ENCODE measurements at places on chromosomes 2 and 18.

DNA sequence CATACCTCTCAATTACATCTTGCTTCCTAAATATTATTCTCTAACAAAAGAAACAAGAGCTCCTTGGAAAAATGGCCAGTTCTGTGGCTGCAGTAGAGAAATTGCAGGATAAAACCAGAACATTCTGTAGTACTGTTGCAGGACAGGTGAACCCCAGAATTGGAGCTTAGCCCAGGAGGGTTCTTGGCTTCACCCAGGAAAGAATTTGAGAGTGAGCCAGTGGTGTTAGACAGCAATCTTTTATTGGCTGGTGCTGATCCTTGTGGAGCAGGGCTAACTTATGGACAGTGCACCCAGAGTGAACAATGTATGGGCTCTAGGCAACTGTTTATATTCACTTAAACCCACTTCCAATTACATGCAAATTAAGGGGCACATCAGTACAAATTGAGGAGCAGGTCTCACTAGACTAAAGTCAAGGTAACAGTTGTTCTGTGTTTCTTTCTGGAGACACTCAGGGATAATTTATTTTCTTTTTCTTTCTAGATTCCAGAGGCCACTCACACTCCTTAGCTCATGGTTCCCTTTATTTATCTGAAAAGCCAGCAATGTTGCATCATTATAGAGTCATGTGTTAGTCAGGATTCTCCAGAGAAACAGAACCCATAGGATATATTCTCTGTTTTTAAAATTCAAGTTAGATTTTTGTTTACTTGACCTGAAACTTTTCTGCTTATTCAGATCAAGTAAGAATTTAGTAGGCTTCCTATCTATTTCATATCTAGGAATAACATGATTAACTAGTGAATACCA is 348.1 kb downstream of the CCDC85A start:
- H3K4me1 ChIP-seq = no peaks in the 10 kb centered on the region
- H3K27ac ChIP-seq = no peak overlapping the region
- no peak for DNase-seq
- no peak overlapping the region for H3K4me3 ChIP-seq
- H3K36me3 ChIP-seq = no peaks in the 10 kb centered on the region
- H3K27me3 ChIP-seq = no peaks in the 10 kb centered on the region

GRCh38 chr2:230520875-230521155 is 104.8 kb downstream of the SP100 start:
- no peak for DNase-seq
- no peak overlapping the region for H3K27ac ChIP-seq

- no peak overlapping the region for H3K4me3 ChIP-seq
- peaks cover 66% of the 10 kb centered on the region for H3K36me3 ChIP-seq
- DNase-seq = no peak
- H3K4me1 ChIP-seq = peaks cover 94% of the 10 kb centered on the region
Measured at GRCh38 chr18:47909484-47909883, 21.0 kb downstream of the SMAD2 start.

- H3K4me3 ChIP-seq = no peak overlapping the region
- H3K4me1 ChIP-seq = no peaks in the 10 kb centered on the region
- peaks cover 3% of the 10 kb centered on the region for H3K27me3 ChIP-seq
- H3K27ac ChIP-seq = no peak overlapping the region
Measured at GRCh38 chr18:78655921-78656320, 323.7 kb upstream of the SALL3 start.

Data from activated CD4-positive, alpha-beta T cell treated with anti-CD3 and anti-CD28 coated beads for 36 hours (primary cell).